ENCODE measurements at places on chromosomes 3 and 15. TPM values are rescaled to one million over a fixed set of nuclear protein-coding genes. Genes with fewer than 3 reads are reported as not detected.

GRCh38 chr3:142509079-142509478, 61.2 kb upstream of the XRN1 start:
- H3K27ac ChIP-seq, result no peak overlapping the region
- DNase-seq, result no peak
- H3K36me3 ChIP-seq, result peaks cover 18% of the 10 kb centered on the region

- peaks cover 4% of the 10 kb centered on the region for H3K4me1 ChIP-seq
- no peaks in the 10 kb centered on the region for H3K36me3 ChIP-seq
- no peaks in the 10 kb centered on the region for H3K27me3 ChIP-seq
- DNase-seq, result peak; percentile 82
Observed at GRCh38 chr3:112811131-112811884, 35.4 kb downstream of the CD200R1L start.

- H3K4me1 ChIP-seq, result no peaks in the 10 kb centered on the region
- H3K36me3 ChIP-seq, result peaks cover 20% of the 10 kb centered on the region
- no peak for DNase-seq
- no peak overlapping the region for H3K4me3 ChIP-seq
- H3K27me3 ChIP-seq, result no peaks in the 10 kb centered on the region
Observed at GRCh38 chr3:25584011-25584789, 80.5 kb downstream of the TOP2B start.

DNA sequence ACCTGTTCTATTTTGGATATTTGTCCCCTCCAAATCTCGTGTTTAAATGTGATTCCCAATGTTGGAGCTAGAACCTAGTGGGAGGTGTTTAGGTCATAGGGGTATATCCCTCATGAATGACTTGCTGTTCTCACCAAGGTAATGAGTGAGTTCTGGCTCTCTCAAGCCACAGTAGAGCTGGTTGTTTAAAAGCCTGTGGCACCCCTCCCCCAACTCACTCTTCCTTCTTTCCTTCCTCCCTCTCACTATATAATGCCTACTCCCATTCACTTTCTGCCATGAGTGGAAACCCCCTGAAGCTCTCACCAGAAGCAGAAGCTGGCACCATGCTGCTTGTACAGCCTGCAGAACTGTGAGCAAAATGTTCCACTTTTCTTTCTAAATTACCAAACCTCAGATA, 341.1 kb downstream of the SI start:
- DNase-seq, result no peak
- no peaks in the 10 kb centered on the region for H3K27me3 ChIP-seq
- no peak overlapping the region for H3K4me3 ChIP-seq
- no peaks in the 10 kb centered on the region for H3K4me1 ChIP-seq
- H3K36me3 ChIP-seq, result no peaks in the 10 kb centered on the region
- H3K27ac ChIP-seq, result no peak overlapping the region

GRCh38 chr3:158737976-158738615, 5.8 kb upstream of the RARRES1 start:
- no peak overlapping the region for H3K27ac ChIP-seq
- H3K27me3 ChIP-seq, result no peaks in the 10 kb centered on the region
- no peak for DNase-seq
- no peaks in the 10 kb centered on the region for H3K4me1 ChIP-seq
- H3K4me3 ChIP-seq, result no peak overlapping the region
- no peaks in the 10 kb centered on the region for H3K36me3 ChIP-seq

DNA sequence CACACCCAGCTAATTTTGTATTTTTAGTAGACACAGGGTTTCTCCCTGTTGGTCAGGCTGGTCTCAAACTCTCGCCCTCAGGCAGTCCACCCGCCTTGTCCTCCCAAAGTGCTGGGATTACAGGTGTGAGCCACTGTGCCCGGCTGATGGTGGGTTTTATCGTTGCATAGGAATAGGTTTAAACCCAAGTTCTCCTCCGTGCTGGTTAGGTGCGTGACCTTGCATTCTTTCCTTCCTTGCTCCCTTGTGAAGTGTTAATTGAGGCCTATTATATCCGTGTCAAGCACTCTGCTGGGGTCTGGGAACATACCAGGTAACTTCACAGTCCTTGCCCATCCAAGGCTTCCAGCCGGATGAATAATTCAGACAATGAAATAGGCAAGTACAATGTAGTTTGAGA, 19.3 kb upstream of the ETV5 start:
- H3K27ac ChIP-seq, result no peak overlapping the region
- DNase-seq, result no peak
- H3K27me3 ChIP-seq, result no peaks in the 10 kb centered on the region
- H3K36me3 ChIP-seq, result no peaks in the 10 kb centered on the region
- no peaks in the 10 kb centered on the region for H3K4me1 ChIP-seq

FAM3D gene
- total RNA-seq, result not detected

DNA sequence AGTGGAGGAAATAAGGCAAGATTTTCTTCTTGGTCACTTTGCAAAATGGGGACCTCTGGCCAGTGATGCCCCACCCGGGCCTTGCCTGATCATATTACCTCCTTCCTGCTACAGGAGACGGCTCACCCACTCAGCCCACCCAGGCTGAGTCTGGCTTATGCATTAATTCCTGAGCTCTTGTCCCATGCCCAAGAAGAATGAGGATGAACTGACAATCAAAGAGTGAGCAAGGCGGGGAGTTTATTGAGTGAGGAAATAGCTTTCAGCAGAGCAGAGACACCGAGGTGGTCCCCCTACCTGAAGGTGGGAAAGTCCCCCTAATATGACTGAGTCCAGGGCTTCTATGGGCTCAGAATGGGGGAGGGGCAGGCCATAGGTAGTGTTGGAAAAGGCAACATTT, 107.5 kb downstream of the EOMES start:
- no peak overlapping the region for H3K4me3 ChIP-seq
- H3K4me1 ChIP-seq, result no peaks in the 10 kb centered on the region
- no peaks in the 10 kb centered on the region for H3K36me3 ChIP-seq
- H3K27me3 ChIP-seq, result no peaks in the 10 kb centered on the region

- DNase-seq, result no peak
- peak overlapping the region; percentile 86 for H3K4me3 ChIP-seq
- H3K27me3 ChIP-seq, result no peaks in the 10 kb centered on the region
- peak overlapping the region; percentile 80 for H3K27ac ChIP-seq
- no peaks in the 10 kb centered on the region for H3K36me3 ChIP-seq
Observed at GRCh38 chr15:34102175-34102925, 467 bp downstream of the PGBD4 start.

DNA sequence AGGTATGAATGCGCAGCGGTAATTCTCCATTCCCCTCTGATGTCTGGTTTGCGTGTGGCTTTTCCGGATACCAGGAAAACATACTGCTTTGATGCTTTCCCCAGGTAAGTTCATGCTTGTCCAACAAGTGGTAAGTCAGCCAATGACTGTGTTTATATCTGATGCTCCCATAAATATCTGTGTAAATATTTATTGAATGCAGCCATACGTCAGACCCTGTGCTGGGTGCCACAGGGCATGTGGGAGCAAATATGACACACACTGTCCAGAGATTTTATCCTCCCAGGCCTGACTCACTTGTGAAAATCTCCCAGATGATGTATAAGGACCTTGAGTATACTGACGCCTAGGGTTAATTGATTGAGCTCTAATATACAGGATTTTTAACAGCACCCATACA, 29.6 kb upstream of the CEMIP start:
- no peak overlapping the region for H3K4me3 ChIP-seq
- H3K27me3 ChIP-seq, result no peaks in the 10 kb centered on the region
- H3K36me3 ChIP-seq, result no peaks in the 10 kb centered on the region
- no peak for DNase-seq
- no peaks in the 10 kb centered on the region for H3K4me1 ChIP-seq
- no peak overlapping the region for H3K27ac ChIP-seq

DNA sequence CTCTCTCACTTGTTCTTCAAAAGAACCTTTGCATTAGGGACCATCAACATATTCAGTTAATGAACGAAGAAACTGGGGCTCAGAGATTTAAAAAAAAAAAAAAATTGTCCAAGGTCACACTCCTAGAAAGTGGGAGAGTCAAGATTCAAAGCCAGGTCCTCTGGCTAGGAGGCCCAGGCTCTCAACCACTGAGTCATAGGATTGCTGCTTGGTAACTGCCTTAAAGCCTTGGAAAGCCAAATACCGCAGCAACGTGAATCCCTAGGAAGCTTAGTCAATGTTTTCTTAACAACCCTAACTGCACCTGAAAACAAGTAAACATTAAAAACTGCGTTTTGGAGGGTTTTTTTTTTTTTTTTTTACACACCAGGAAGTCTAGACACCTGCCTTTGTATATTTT, 156.8 kb downstream of the WNT5A start:
- H3K4me3 ChIP-seq, result no peak overlapping the region
- no peaks in the 10 kb centered on the region for H3K4me1 ChIP-seq
- H3K27me3 ChIP-seq, result no peaks in the 10 kb centered on the region
- DNase-seq, result no peak

- no peaks in the 10 kb centered on the region for H3K4me1 ChIP-seq
- no peak for DNase-seq
- H3K27ac ChIP-seq, result no peak overlapping the region
- H3K36me3 ChIP-seq, result peaks cover 27% of the 10 kb centered on the region
Observed at GRCh38 chr3:27380433-27381357, 11.5 kb upstream of the NEK10 start.

DNA sequence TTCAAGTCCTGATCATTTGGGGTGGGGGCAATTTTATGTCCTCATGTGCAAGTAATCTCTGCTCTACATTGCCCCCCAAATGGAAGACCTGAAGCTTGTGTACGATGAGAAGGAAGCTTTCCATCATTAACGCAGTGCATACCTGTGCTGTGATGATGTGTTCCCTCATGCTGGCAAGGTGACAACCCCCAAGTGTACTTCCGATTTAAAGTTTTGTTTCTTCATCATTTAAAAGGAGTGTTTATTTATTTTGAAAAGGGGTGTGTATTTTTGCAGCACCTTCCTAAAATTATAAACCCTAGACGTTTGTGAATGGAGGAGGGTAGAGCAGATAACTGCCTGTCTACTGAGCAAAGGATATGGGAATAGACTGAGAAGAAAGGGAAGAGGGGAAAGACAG, 45.3 kb downstream of the C2CD4A start:
- no peak overlapping the region for H3K27ac ChIP-seq
- no peak overlapping the region for H3K4me3 ChIP-seq
- H3K27me3 ChIP-seq, result no peaks in the 10 kb centered on the region

DNA sequence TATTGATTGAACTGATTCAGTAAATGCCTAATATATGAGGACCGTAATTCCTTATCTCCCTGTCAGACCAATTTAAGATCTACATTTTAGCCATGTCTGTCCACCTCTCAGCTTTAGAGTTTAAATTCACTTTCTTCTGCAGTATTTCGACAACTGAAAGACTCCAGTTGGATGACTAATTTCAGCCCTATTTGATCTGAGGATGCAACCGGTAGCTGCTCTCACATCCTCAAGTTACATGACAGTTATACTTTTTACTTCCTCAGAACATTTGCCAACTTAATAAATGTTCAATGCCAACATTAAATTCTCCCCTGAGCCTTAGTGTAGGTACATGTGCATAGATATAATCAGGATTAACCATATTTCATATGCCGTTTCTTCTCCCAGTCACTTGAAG, 2.5 kb upstream of the HHLA2 start:
- H3K4me3 ChIP-seq, result no peak overlapping the region
- H3K4me1 ChIP-seq, result no peaks in the 10 kb centered on the region
- H3K36me3 ChIP-seq, result no peaks in the 10 kb centered on the region
- no peak for DNase-seq
- no peak overlapping the region for H3K27ac ChIP-seq

TBC1D21 gene
- not detected for total RNA-seq

DCBLD2 gene
- total RNA-seq, result 55.8 TPM

GRCh38 chr15:77386626-77387025, 33.3 kb downstream of the PEAK1 start:
- H3K36me3 ChIP-seq, result no peaks in the 10 kb centered on the region
- DNase-seq, result no peak
- no peak overlapping the region for H3K4me3 ChIP-seq
- H3K4me1 ChIP-seq, result no peaks in the 10 kb centered on the region

All from right atrium auricular region (tissue), 2 donors.